NCI-H2107 (cell line): ENCODE measurements at places on chromosomes 13 and 19.

GRCh38 chr19:6533000-6533328, 2.1 kb downstream of the TNFSF9 start:
- DNase-seq = no peak

DNA sequence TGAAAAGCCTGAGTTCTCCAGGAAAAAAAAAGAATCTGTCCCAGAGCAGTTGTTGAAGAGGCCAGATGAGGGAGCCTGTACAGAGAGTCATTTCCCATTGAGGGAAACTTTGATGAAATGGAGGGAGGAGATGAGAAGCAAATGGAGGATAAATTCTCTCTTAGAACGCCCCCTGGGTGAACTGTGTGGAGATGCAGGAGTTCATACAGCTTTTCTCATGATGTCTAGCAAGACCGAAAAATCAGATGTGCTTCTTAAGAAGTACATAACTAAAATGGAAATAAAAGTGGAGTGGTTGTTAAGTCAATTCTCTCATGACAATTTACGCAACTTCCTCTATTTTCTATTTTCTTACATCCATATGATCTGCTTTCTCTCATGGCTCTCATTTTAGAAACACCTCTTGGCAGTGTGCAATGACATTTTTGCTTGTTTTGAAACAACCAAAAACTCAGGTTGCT, 1263.1 kb downstream of the PCDH9 start:
- DNase-seq = no peak

- no peak for DNase-seq
These were observed 5.5 kb downstream of the SAFB2 start for GRCh38 chr19:5617080-5617479.

- no peak for DNase-seq
These were observed 33.0 kb upstream of the ADGRE5 start for GRCh38 chr19:14347999-14348889.

GRCh38 chr13:110882972-110883371, 31.9 kb downstream of the ANKRD10 start:
- DNase-seq = no peak

- no peak for DNase-seq
These were observed 231.2 kb downstream of the ZIC5 start for GRCh38 chr13:99740251-99740979.

DNA sequence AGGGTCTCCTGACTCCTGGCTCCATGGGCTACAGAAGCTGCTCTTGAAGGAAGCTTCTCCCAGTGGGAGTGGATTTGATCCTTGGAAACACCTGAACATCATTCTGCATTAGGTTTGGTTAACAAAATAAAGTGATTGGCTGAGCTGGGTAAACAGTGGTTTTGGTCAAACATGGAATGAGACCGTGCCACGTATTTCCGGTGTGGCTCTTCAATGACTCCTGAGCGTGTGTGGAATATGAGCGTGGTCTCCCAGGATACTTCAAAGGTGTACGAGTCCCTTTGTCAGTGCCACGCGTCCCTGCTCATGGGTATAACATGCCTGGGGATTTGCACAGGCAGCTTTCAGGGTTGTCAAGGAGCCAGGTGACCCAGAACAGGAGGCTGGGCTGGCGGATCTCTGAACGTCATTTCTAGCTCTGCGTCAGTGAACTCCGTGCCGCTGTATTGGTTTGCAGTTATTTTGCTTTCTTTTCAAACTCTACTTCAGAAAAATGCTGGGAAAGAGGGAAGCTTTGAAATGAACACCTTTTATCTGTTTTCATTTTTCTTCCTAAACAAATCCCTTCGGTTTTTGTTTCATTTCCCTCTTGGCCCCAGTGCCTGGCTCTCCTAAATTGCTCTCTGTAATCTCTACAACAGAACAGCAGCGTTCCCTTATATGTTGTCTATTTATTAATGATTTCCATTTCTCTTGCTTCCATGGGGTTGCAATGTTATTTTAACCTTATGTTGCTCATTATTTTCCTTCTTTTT, 26.3 kb upstream of the GJB6 start:
- DNase-seq = no peak

DNA sequence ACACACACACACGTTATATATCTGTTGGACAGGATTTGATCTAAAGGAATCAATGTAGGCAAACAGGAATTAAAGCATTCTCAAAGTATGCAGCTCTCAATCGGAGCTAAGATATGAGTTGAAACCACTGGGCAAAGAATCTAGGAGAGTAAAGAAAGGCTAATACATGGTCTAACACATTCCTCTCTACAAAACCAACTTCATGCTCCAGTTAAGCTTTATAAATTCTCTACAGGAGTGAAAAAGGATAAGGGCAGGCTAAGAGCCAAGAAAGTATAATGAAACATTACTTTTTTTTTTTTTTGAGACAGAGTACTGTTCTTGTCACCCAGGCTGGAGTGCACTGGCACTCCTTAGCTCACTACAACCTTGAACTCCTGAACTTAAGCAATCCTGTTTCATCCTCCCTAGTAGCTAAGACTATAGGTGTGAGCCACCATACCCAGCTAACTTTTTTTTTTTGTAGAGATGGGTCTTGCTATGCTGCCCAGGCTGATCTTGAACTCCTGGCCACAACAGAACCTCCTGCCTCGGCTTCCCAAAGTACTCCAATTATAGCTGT, 10.6 kb downstream of the FBXL3 start:
- DNase-seq = no peak
